GM18507 (cell line): ENCODE measurements at places on chromosomes 11 and 22.

GRCh38 chr22:30694640-30695350 lies at the start of gene OSBP2:
OSBP2 (plus strand) TSS chr22:30694874; CDS start chr22:30694910, 36 bp downstream.
- no peak for DNase-seq

GRCh38 chr11:97157221-97157740 lies 767.5 kb downstream of the JRKL start:
- no peak for DNase-seq

- peak; percentile 67 for DNase-seq
Measured at GRCh38 chr11:73393479-73394415, 17.5 kb downstream of the RELT start.

DNA sequence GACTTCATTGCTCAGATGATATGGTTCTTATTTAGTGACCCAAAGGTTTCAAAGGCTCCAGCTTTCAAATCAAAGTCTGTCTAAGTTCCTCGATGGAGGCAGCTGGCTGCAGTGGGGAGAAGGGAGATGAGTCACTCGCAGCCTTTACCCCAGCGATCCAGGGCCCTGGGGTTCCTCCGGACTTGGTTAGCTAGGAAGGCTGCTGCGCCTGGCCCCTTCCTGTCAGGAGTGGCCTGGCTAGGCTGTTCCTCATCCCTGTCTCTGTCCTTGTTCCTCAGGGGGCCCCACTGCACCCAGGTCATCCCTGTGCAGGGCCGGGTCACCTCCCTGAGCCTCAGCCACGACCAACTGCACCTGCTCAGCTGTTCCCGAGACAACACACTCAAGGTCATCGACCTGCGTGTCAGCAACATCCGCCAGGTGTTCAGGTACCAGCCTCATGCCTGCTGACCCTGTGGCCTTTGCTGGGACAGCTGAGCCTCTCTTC lies 13.9 kb downstream of the ATG16L2 start:
- DNase-seq = no peak

GRCh38 chr11:58641341-58641740 lies 18.9 kb downstream of the CNTF start:
- no peak for DNase-seq

GRCh38 chr22:31496007-31496734 lies at the start of gene SFI1:
SFI1 (plus strand) TSS chr22:31496536; CDS start chr22:31508285, 11,749 bp downstream.
- peak; percentile 80 for DNase-seq

DNA sequence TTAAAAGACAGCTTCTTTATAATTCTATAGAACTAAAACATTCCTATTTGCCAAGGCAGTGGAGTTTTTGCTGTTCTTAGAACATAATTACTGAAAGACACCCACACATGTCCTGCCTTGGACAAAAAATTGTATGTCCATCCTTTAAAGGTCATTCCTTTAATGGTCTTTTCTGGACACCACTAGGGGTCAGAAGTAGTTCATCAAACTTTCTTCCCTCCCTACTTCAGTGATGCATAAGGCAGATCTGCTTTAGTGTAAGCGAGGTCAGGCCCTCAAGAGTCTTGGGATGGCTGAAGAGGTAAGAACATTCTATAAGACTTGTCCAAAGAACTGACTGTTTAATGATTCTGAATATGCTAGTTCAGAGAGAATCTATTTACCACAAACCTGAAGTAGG lies 4.3 kb upstream of the OR51V1 start:
- peak; percentile 23 for DNase-seq

DNA sequence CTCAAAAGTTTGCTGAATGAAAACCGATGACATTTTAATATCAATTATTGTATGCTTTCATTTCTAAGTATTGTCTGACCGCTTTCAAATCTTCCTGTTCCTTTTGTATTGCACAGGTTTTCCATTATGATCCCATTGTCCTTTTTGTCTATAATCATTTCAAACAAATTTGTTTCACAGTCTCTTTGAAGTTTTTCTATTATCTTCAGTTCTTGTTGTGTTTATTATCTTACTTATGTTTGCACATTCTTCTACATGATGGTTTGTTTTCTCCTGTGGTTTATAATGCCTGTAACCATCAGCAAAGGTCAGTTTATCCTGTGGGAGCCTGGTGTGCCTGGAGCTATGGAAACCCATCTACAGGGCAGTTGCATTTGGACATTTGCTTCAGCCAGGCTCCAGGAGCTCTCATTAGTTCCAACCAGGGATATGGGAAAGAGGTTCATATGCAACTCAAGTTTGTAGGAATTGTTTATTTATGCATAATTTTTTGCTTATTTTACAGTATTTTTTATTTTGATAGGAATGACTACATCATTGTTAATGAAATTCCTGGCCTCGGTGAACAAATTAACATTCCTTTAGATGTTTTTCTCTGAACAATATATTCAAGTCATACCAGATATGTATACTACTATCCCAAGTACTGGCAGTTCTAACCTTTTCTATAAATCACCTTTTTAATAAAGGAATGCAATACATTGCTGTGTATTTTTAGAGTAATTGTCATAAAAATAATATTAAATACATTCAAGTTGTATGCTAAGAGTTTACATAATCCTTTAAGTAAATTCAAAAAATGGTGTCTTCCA lies 179.2 kb downstream of the SBF2 start:
- no peak for DNase-seq

DNA sequence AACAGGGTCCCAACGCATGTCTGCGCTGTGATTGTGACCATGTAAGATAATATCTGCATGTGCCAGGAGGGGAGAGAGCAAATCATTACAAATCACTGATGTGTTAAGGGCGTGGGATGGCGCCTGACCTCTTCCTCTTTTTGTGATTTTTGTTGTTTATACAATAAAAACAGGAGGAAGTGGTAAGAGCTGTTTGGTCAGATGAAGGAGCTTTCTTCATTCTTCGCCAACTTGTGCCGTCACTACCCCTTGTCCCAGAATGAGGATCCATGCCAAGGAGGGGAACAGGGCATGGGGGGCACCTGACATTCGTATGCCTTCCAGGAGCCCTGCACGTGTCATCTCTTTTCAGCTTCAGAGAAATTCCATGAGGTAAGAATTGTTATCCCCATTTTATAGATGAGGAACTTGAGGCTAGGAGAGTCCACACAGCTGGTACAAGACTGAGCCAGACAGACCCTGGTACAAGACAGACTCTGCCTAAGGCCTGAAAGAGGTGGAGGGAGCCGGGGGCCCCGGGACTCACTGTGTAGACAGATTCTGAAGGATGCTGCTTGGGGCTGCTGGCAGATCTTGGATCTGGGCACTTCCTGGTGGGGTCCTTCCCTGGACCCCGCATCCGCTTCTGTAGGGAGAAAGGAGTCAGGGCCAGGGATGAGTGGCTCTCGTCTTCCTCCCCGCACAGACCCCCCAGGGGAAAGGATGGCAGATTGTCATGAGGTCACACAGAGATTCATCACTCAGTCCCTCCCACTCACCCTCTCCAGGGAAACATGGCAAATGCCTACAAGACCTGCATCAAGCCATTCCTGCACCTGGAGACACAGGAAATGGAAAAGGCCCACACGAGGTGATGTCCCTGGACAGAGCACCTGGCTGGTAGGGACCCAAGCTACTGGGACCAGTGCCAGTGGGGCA lies 34.6 kb downstream of the NFAM1 start:
- peak; percentile 56 for DNase-seq

DNA sequence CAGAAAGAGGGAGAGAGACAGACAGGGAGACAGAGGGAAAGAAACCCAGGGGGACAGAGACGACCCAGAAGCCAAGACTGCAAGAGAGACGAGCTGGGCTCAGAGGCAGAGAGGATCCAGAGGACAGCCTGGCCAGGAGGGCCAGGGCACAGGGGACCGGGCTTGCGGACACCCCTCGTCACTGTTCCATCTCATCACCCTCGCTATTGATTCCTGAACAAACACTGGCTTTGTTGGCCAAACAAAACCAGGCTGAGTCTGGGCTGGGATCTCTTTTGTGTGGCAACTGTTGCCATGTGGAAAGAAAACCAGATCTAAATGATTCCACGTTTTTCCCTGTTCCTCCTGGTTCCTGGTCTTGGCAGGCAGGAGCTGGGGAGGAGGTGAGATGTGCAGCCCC lies 339.4 kb downstream of the MN1 start:
- DNase-seq = no peak

GRCh38 chr11:10388101-10388500 lies 67.0 kb upstream of the AMPD3 start:
- DNase-seq = no peak

DNA sequence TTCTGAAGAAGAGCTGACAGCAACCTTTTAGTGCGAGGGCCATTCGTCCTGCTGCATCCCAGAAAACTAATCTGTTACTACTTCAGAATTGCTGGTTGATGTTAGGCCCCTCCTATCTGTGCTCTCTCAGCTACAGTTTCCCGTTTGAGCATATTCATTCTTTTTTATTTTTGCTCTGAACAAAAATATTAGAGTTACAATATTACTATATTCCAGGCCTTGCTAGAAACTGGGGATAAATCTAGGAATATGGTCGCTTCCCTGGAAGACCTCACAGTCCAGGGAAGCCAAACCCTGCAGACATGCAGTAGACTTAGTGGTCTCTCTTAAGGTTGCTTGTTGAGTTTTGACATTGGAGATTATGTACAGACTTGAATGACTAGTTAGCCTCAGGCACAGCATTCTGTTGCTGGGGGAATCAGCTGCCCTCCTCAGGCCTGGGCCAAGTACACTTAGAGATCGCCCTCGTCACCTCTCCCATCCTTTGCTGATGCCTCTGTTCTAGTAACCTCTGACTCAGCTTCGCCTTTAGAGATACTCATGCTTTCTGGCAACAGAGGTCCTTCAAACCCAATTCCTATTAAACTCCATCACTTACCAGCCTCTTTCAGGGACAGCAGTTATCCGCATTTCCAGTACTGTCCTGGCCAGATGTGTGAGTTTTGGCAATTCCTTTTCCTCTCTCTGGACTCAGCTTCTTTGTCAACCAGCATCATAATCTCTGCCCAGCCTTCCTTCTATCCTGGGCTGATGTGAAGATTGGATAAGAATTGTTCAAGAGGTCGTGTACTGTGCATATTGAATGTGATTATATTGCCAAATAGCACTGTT lies 698 bp upstream of the ANAPC15 start:
- DNase-seq = no peak

- no peak for DNase-seq
Measured at GRCh38 chr11:83140691-83141455, 16.1 kb upstream of the PCF11 start.

- DNase-seq = no peak
Measured at GRCh38 chr11:117462864-117463247, 135.2 kb downstream of the CEP164 start.

- DNase-seq = no peak
Measured at GRCh38 chr11:2470495-2470894, 25.7 kb downstream of the KCNQ1 start.

- DNase-seq = no peak
Measured at GRCh38 chr11:131916638-131917037, 546.2 kb downstream of the NTM start.

DNA sequence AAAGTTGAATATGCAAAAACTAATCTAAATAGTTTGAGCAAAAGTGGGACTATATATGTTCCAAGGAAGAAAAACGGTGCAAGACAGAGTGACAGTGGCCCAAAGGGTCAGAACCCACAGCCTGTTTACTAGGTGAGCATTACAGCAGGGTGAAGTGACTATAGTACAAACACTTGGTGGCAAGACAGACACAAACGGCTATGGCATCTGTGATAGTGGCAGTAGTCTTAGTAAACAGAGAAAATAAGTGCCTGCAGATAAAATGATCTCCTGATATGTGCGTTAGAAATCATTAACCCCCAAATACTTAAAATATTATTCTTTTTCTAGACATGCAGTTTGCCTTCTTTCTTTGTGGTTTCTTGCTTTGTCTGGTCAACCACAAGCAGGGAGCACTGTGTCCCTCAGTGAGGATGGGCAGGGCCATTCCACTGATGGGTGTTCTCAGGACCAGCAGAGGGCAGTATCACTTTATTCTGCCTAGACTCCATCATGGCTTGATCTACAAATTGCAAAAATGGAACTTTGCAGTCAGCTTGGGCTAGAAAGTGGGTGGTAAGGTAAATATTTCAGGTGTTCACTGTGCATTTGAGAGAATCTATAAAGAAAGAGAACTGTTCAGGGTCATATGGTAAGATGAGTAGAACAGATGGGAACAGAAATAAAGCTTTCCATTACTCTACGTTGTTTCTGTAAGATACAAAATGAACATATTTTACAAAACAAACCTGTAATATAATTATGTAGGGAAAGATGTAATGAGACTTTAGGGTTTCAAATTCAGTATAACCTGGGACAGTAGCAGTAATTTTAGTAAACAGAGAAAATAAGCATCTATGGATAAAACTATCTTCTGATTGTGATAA lies 198.2 kb downstream of the SWAP70 start:
- peak; percentile 50 for DNase-seq

- no peak for DNase-seq
Measured at GRCh38 chr11:58770627-58771457, 39.1 kb upstream of the GLYAT start.

DNA sequence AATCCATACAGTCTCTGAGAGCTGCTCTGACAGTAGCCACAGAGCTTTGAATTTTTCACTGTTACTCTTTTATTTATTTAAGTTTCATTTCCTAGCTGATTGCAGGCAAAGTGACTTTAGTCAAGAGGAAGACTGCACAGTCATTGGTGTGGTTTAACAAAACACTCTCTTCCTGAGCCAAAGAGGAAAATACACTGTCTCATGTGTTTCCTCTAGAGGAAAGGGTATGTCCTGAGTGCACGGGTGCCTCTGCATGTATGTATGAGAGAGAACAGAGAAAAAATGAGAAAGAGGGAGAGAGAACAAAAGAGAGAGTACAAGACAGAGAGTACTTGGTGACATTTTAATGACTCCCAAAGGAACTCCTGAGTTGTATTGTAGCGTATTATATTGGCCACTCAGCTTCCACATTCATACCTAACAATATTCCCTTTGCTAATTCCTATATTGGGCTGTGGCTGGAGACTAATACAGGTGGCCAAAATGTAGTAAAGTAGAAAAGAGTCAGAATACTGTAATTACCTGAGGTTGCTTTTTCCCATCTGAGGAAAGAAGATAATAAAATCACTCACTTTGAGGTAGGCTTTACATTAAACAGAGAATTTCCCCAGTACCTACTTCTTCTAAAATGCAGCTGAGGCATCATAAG lies at the start of gene OR4D9:
OR4D9 (plus strand) TSS at position 599 of the 649 bp plus-strand sequence. CDS start 3,374 bp downstream, outside the sequence.
- no peak for DNase-seq
